ENCODE measurements at places on chromosomes 5 and 9.

GRCh38 chr9:26657958-26658357 lies 234.6 kb downstream of the CAAP1 start:
- no peak for DNase-seq

DNA sequence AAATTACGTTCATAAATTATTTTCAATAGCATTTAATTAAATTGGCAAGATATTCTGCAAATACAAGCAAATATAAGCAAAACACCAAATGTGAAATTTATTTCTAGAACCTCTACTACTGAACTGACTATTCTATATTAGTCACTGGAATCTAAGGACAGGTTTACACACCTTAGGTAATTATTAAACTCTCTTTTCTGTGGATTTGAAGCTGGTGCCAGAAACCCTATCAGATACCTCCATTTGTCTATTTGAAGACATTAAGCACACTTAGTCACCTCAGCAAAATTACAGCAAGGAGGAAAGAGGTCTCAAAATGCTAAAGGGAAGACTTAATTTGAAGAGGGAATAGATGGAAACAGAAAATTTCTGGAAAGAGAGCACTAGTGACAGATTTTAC lies 83.4 kb downstream of the CPLANE1 start:
- no peak for DNase-seq

DNA sequence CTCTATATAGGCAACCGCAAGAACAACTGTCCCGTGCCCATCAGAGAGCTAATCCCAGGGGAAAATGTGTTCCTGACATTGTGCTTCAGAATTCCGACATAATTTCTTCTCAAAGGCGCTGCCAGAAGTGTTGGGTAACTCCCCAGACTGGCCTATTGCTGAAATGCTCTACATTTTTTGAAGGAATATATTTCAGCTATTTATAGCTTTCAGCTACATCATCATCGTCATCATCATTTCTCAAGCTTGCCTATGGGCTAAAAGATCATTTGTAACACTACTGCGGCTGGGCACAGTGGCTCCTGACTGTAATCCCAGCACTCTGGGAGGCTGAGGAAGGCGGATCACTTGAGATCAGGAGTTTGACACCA lies 49.7 kb downstream of the MYO10 start:
- DNase-seq: no peak

DNA sequence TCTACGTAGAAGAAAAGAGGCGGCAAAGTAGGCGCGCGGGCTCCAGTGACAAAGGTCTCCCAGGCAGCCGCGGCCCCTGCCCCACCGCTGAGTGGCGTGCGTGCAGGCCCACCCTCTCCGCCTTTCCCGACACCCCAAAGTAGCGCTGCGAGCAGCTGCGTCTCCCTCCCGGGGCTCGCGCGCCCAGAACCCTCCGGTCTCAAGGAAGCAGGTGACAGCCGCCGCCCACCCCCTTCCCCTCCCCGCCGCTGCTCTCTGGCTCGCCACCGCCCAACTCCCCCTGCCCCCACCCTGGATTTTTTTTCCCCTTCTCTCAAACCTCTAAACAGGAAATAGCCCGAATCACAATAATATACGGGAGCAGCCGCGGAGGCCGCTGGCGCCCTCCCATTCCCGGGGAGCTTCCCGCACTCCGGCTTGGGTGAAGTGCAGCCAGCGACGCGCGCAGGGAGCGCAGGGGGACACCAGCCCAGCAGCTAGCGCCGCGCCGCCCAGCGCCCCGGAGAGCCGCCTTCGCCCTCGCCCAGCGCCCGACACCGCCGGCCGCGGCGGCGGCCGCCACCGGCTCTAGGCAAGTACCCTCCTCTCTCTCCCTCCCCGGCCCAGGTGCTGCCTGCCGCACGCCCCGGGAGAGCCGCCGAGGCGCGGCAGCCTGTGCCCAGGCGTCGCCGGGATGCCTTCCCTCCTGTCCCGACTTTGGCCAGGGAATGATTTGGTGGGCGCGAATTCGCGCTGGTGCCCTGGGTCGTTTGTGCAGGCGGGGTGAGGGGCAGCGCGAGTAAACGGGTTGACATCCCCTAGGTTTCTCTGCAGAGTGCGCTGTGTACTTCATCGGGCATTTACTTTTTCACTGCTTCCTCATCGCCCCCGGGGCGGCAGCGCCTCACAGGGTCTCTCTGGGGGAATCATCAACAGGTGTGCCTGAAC lies 52.7 kb upstream of the TJP2 start:
- DNase-seq: peak; percentile 86

DNA sequence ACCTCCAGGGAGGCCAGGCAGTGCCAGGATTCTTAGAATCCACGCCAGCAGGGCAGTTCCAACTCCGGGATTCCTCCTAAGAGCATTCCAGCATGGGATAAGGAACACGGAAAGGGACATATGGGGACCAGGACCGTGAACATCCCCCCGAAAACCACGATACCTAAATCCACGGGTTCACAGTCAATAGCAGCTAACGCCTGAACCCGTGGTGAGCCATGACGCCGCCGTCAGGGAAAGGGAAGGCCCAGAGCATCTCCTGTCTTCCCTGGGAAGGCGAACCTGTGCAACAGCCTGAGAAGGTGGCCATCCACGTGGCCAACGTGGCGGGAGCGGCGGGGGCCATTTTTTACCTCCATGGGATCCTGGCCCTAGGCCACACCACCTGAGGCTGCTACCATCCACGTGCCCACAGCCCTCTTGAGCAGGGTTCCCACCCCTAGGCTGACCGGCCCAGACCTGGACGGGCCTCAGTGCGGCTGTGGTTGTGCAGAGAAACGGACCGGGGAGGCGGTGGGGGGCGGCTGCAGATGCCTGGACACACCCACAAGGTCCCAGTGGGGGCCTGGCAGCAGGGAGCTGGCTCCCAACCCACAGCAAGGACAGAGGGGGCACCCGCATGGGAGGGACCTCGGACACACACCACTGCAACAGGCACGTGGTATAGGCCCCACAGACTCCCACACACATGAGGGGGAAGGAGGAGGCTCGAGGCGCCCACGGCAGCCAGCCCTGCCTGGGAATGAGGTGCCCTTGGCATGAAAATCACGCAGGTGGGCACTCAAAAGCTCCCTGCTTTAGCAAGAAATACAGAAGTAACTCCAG lies 42.8 kb downstream of the SLC12A7 start:
- DNase-seq: no peak
